ENCODE measurements at places on chromosomes 12 and 14. TPM values are rescaled to one million over a fixed set of nuclear protein-coding genes. Genes with fewer than 3 reads are reported as not detected.

Gene B4GALNT1
- total RNA-seq = 1.7 TPM

Gene EML1
- total RNA-seq = 24.2 TPM

- H3K27ac ChIP-seq = no peak overlapping the region
- no peaks in the 10 kb centered on the region for H3K36me3 ChIP-seq
- peaks cover 10% of the 10 kb centered on the region for H3K4me1 ChIP-seq
- H3K27me3 ChIP-seq = no peaks in the 10 kb centered on the region
- DNase-seq = no peak
- H3K4me3 ChIP-seq = no peak overlapping the region
These were observed 248.6 kb upstream of the NOVA1 start for GRCh38 chr14:26846388-26846787.

GRCh38 chr14:104794631-104794992 lies 936 bp downstream of the AKT1 start:
- peak; percentile 66 for DNase-seq
- H3K4me1 ChIP-seq = peaks cover 54% of the 10 kb centered on the region
- H3K36me3 ChIP-seq = peaks cover 18% of the 10 kb centered on the region
- H3K27ac ChIP-seq = no peak overlapping the region

Gene PTGDR
- total RNA-seq = 1.2 TPM

DNA sequence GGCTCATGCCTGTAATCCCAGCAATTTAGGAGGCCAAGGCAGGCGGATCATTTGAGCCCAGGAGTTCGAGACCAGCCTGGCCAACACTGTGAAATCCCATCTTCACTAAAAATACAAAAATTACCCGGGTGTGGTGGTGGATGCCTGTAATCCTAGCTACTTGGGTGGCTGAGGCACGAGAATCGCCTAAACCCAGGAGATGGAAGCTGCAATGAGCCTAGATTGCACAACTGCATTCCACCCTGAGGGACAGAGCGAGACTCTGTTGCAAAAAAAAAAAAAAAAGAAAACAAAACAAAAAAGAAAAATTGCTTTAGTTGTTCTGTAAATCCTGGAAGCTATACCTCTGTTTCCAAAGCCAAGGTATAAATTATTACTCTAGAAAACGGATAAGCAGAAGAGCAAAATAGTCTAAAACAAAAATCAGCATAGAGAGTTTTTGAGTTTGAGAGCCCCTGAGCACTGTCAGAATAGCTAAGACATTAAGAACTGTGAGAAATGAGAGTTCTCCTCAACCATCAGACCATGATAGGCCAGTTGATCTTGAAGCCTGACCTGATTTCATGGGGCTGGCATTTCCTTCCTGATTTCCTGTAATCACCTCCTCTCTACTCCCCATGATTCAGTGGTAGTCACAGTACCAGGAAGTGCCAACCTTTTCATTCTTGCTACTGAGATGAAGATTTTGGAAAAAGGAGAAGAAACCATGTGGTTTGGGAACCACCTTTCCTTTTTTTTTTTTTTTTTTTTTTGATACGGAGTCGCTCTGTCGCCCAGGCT lies 31.7 kb downstream of the ATP2A2 start:
- H3K27me3 ChIP-seq = no peaks in the 10 kb centered on the region
- H3K27ac ChIP-seq = no peak overlapping the region
- peaks cover under 1% of the 10 kb centered on the region for H3K4me1 ChIP-seq
- H3K36me3 ChIP-seq = peaks cover 3% of the 10 kb centered on the region
- H3K4me3 ChIP-seq = no peak overlapping the region

DNA sequence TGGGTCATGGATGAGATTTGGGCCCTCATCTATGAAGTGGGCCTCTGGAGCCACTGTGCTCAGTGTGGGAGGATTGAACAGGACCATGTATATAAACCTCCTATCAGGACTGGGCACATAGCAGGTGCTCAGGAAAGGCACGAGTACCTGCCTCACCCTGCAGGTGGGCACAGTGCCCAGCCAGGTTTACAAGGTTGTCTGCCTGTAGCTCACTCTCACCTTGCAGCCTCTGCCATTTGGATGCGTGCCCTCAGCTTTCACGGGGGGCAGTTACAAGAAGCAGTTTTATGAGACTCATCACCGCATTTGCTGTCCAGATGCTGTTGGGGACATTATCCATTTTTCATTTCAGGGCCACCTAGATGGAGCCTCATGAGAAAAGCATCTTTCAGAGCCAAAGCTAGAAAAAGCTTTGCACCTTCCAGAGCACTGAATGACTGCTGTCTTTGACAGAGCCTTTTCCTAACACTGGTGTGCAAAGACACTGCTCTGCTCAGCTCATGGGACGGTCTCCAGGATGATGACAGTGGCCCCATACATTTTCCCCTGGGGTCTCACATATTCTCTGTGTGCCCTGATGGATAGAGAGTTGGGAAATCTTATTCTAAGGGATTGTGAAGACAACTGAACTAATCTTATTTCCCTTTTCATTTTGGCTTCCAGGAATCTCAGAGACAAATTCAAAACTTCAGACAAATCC lies 327.5 kb upstream of the RTL1 start:
- no peaks in the 10 kb centered on the region for H3K27me3 ChIP-seq
- H3K27ac ChIP-seq = no peak overlapping the region
- H3K4me3 ChIP-seq = no peak overlapping the region
- DNase-seq = no peak

DNA sequence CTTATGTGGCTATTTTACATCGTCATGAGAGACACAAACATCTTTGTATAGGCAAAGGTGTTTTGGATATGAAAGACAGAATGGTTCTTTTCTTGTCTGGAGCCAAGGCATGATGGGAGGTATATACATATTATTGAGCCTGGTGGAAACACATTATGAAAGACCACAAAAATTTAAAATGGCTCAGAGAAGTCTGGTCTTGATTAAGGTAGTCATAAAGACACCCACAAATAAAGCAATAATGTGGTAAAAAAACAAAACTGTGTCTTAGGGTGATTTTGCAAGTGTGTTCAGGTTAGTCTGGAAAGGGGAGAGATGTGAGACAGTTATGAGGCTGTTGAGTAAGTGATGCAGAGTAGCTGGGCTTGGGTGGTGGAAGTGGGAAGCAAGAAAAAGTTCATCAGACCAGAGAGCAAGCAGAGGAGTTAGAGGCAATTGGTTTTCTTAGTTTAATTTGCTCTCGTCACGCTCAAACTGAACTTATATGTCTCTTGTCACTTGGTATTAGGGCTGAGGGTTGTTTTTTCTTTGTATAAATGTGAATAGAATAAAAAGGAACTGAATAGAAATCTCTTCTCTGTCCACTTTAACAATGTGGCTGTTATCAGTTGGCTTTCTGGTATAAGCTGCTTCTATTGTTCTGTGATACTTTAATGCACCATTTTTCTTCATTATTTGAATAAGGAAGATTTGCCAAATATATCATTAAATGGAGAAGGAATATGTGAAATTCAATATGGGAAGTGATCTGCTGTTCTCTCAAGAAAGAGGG lies 115.0 kb downstream of the AKAP6 start:
- no peak for DNase-seq
- H3K4me1 ChIP-seq = no peaks in the 10 kb centered on the region
- H3K27me3 ChIP-seq = no peaks in the 10 kb centered on the region
- no peaks in the 10 kb centered on the region for H3K36me3 ChIP-seq

GRCh38 chr14:20711261-20711660 lies 22.7 kb downstream of the ANG start:
- no peaks in the 10 kb centered on the region for H3K27me3 ChIP-seq
- DNase-seq = no peak
- no peaks in the 10 kb centered on the region for H3K36me3 ChIP-seq
- peaks cover 20% of the 10 kb centered on the region for H3K4me1 ChIP-seq
- H3K4me3 ChIP-seq = no peak overlapping the region
- no peak overlapping the region for H3K27ac ChIP-seq

Gene ANKRD33
- not detected for total RNA-seq
